ENCODE measurements at places on chromosomes 1 and 21.
A peak's percentile ranks its signal among the peaks of the same experiment; 100 is the strongest.

DNA sequence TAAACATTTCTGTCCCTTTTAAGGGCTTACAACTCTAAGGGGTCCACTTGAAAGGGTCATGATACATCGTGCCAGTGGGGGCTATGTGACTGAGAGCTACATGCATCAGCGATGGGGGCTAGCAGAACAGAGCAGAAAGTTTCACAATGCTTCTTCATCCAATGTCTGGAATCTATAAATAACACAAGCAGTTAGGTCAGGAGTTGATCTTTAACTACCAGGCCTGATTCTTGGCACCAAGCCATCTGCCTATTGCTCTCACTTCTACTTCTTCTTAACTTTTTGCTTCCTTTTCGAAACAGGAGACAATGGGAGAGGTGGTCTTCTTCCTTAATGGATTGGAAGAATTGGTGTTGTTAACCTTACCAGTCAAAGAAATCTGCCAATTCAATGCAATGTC lies 410.0 kb downstream of the TGFB2 start:
- DNase-seq: peak; percentile 5

DNA sequence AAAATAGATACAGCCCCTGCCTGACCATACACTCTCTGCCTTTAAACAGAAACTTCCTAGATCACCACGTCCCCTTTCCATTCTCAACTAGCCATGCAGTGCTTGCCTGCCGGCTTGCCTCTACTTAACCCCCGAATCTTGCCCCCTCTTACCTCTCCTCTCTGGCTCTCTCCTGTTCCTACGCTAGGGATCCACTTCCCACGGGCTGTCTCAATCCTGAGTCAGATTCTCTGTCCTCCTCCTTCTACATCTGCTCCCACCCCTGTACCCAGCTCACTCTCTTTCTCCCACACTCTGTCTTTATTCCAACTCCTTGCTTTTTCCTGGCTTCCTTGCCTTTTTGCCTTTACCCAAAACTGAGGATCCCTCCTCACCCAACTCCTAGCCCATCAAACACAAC lies 29.3 kb downstream of the ATF3 start:
- DNase-seq: peak; percentile 53

- DNase-seq: no peak
Measured at GRCh38 chr1:160742428-160743127, 3.5 kb downstream of the SLAMF7 start.

DNA sequence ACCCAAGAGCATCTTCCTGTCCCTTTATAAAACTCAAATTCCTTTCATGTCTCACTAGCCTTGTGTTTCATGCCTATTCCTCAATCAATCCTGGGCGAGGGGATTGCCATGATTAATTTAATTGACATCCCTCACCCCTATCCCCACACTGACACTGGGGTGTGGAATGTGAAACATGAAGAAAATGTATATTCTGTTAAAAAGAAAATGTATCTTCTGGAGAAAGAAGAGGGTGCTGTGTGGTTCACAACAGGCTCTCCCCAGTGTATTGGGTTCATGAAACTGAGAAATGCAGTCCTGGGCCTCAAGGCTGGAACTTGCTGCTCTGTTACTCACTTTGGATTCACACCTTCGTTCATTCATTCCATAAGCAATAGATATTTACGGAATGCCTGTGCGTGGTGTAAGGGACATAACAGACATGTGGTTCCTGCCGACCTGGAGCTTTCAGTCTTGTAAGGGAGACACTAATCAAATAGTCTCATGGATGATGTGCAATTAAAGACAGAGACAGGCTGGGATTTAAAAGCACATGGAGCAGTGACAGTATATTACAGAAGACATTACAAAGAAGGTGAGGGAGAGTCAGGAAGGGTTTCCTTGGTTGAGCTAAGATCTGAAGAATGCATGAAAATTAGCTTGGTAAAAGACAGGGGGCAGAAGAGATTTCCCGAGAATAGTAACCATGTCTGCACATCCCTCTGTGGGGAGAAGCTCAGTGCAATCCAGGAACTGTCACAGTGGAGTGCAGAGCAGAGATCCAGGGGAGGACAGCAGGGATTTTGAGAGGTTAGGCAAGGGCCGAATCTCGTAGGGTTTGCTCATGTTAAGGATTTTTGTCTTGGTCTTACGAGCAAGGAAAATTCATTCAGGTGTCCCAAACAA lies 32.1 kb downstream of the SERTAD4 start:
- peak; percentile 13 for DNase-seq

DNA sequence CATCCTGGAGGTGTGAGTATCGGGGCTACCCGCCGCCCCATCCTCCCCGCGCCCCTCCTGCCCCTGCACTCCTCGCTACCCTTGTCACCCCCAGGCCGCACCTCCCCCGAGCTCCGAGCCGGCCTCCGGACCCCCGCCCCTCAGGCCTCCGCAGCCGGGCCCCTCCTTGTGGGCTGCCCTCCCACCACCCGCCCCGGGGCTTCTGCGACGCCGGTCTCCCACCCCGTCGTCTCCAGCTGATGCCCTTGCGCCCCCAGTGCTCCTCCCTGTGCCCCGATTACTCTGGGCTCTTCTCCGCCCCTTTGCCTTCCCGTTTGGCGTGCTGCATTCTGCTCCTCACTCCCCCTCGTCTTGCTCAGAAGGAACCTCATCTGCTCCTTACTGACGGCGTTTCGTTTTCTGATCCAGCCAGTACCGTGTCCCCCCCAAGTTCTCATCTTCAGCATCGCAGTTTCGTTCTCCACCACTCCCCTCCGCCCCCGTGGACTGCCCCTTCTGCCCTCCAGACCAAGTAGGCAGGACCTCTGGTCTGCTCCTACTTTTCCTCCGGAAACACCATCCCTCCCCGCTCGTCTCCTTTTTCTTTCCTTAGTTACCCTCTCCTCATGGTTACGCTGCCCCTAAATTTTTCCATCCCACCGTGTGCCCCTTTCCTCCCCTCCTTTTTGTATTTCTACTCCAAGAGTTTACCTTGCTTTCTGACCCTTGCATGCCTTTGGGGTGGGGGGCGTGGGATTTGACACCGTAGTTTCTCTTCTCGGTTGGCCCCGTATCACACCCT lies 841 bp downstream of the SNX27 start:
- peak; percentile 41 for DNase-seq

GRCh38 chr1:64122588-64122987 lies 80.8 kb upstream of the UBE2U start:
- no peak for DNase-seq

- DNase-seq: no peak
Measured at GRCh38 chr1:76857138-76857537, 10.1 kb upstream of the ST6GALNAC5 start.

GRCh38 chr1:86470859-86471258 lies 2.1 kb downstream of the CLCA1 start:
- no peak for DNase-seq

- DNase-seq: no peak
Measured at GRCh38 chr1:60692031-60692430, 390.3 kb upstream of the NFIA start.

DNA sequence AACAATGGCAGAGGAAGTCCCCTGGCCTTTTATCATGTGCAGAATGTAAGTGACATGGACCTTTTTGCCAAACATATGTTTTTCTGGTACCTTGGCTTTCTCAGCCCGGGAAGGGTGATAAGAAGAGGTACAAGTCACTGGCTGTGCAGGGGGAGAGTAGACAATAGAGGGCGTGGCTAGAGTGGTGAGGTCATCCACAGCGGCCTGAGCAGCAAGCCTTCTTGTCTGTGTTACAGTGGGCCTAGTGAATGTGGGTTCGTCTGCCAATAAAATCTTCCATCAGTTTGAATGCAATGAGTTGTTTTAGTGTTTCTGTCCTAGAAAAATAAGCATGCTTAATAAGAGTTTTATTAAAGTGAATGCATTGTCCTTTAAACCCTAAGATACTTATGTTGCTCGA lies 59.0 kb upstream of the PGD start:
- DNase-seq: peak; percentile 10

Data from fibroblast of villous mesenchyme (primary cell).